ENCODE measurements at places on chromosomes 6 and 20. TPM values are rescaled to one million over a fixed set of nuclear protein-coding genes. Genes with fewer than 3 reads are reported as not detected.

GRCh38 chr6:56539527-56540105 is 103.1 kb downstream of the DST start:
- peak overlapping the region; percentile 98 for H3K27ac ChIP-seq
- H3K36me3 ChIP-seq: no peaks in the 10 kb centered on the region
- peaks cover 28% of the 10 kb centered on the region for H3K4me1 ChIP-seq
- peak overlapping the region; percentile 57 for H3K4me3 ChIP-seq
- H3K27me3 ChIP-seq: no peaks in the 10 kb centered on the region

DNA sequence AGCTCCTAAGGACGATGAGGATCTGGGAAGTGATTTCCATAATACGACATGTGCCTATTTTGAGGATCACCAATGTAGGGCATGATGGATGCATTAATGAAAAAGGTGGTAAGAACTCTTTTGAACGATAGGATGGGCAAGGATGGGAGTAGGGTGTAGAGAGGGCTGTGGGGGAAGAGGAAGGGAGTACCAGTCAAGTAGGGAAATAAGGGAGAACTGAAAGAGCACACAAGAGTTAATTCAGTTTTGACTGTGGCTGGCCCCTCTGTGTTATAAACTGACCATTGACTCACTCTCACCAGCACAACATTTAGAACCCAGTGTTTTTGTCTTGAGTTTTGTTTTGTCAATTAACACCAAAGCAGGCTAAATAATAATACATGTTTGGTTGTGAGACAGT is 33.0 kb downstream of the SLC35D3 start:
- H3K27me3 ChIP-seq: peaks cover 5% of the 10 kb centered on the region
- H3K27ac ChIP-seq: no peak overlapping the region
- H3K4me1 ChIP-seq: peaks cover 3% of the 10 kb centered on the region
- no peak overlapping the region for H3K4me3 ChIP-seq
- no peak for DNase-seq

DNA sequence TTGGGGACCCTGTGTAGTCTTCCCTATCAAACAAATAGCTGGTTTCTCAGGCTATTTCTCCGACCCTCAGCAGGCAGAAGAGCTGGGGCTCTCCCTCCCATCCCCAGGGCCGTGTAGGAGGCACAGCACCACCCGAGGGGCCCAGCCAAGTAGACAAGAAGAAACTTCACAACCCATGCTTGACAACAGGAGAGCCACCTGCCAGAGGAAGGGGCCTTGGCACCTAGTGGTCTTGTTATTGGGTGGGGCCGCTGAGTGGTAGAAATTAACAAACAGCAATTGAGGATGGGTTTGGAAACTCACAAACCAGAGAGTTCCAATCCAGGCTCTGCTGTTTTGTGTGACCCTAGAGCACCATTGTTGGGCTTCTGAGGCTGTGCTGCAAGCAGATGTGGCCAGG is 108.5 kb upstream of the CHD6 start:
- no peaks in the 10 kb centered on the region for H3K4me1 ChIP-seq
- no peak overlapping the region for H3K27ac ChIP-seq
- DNase-seq: no peak
- H3K4me3 ChIP-seq: no peak overlapping the region
- no peaks in the 10 kb centered on the region for H3K27me3 ChIP-seq

DNA sequence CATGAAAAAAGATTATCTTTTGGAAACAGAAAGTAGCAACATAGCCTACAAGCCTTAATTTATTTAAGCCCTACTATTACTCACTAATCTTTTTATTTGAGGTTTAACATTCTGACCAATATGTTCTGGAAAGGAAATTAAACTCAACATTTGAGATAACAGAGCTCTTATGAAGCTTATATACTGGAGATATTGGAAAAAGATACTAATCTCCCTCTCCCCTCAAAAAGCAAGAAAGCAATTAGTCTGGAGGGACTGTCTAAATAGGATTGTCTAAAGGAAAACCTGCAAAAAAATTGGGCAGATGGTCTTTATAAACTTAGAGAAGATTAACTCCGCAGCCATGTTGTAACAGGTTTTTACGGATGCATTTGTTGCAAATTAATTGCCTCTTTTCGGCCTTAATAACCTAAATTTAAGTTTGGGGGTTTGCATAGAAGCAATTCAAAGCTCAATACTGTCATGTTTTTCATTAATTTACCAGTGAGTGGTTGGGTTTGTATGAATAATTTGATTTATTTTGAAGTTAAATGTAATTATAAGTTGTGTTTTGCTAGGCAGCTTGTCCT is 79.1 kb downstream of the SHLD1 start:
- no peaks in the 10 kb centered on the region for H3K27me3 ChIP-seq
- H3K27ac ChIP-seq: no peak overlapping the region
- DNase-seq: no peak
- H3K4me1 ChIP-seq: no peaks in the 10 kb centered on the region
- H3K4me3 ChIP-seq: no peak overlapping the region

- no peaks in the 10 kb centered on the region for H3K36me3 ChIP-seq
- H3K27ac ChIP-seq: no peak overlapping the region
- no peaks in the 10 kb centered on the region for H3K27me3 ChIP-seq
- H3K4me3 ChIP-seq: no peak overlapping the region
- no peak for DNase-seq
Measured at GRCh38 chr6:139007428-139007827, 19.4 kb upstream of the REPS1 start.

GRCh38 chr6:111210194-111210728 is 123.0 kb downstream of the SLC16A10 start:
- DNase-seq: peak; percentile 75
- H3K36me3 ChIP-seq: no peaks in the 10 kb centered on the region
- no peaks in the 10 kb centered on the region for H3K4me1 ChIP-seq
- H3K4me3 ChIP-seq: no peak overlapping the region

DNA sequence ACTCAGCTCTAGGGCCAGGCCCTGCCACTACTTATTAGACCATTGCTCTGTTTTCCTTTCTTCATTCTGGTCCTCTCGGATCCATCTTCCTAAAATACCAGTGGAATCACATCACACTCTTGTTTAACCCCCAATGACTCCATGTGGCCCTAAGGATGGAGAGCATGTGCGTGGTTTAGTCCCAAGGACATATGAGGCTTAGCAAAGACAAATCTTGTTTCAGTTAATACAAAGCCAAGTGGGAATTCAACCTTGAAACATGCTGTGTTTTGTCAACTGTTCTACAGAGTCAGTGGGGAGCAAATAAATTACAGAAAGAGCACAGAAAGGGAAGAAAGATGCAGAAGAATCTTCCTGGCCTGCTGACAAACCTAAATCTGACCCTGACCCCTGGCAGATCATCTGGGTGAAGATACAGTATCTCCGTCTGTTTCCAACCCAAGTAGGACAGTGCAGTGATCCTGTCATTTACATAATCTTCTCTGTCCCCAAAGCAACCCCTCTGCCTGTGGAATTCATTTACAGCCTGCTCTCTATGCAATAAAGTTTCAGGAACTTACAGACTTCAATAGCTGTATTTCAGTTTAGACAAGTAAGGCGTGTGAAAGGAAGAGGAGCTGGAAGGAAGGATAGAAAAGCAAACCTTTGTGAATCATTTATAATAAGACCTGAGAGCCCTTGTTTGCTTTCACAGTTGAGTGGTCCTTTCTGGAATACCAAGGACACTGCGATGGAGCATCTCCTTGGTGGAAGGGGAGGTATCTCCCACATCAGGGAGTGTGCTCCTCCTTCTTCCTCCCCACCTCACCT is 144.0 kb downstream of the THBS2 start:
- H3K36me3 ChIP-seq: no peaks in the 10 kb centered on the region
- H3K27me3 ChIP-seq: no peaks in the 10 kb centered on the region
- H3K4me1 ChIP-seq: no peaks in the 10 kb centered on the region
- no peak for DNase-seq
- no peak overlapping the region for H3K27ac ChIP-seq

DNA sequence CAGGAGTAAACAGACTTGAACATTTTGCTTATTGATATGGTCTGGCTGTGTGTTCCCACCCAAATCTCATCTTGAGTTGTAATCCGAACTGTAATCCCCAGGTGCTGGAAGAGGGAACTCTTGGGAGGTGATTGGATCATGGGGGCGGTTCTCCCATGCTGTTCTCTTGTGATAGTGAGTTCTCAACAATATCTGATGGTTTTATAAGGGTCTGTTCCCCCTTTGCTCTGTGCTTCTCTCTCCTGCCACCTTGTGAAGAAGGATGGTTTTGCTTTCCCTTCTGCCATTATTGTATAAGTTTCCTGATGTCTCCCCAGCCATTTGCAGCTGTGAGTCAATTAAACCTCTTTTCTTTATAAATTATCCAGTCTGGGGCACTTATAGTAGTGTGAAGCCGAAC is 40.0 kb downstream of the MYLIP start:
- H3K27ac ChIP-seq: no peak overlapping the region
- H3K27me3 ChIP-seq: no peaks in the 10 kb centered on the region
- H3K36me3 ChIP-seq: no peaks in the 10 kb centered on the region
- H3K4me1 ChIP-seq: peaks cover 25% of the 10 kb centered on the region
- H3K4me3 ChIP-seq: no peak overlapping the region

DNA sequence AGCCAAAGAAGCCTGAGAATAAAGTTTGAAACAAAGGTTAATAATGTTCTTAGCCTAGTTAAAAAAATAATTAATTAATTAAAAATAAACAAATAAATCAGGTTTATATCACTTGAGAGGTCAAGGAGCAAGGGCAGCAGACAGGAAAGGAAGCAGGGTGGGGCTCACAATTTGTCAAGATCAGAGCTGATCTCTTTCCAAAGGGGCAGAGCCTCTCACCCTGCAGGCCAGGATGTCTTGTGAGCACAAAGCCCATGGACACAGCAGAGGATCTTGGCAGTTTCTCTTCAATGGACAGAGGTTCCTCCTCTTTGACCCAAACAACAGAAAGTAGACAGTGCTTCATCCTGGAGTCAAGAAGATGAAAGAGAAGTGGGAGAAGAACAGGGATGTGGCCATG is 14.9 kb downstream of the ULBP1 start:
- H3K27me3 ChIP-seq: peaks cover 88% of the 10 kb centered on the region
- H3K4me1 ChIP-seq: no peaks in the 10 kb centered on the region
- no peak overlapping the region for H3K27ac ChIP-seq
- DNase-seq: no peak
- no peak overlapping the region for H3K4me3 ChIP-seq

GRCh38 chr6:129194306-129194941 is 311.5 kb downstream of the LAMA2 start:
- no peaks in the 10 kb centered on the region for H3K27me3 ChIP-seq
- H3K27ac ChIP-seq: no peak overlapping the region
- H3K4me3 ChIP-seq: no peak overlapping the region

GRCh38 chr6:6711832-6712448 is 123.4 kb downstream of the LY86 start:
- H3K4me3 ChIP-seq: no peak overlapping the region
- no peak for DNase-seq
- peaks cover 14% of the 10 kb centered on the region for H3K4me1 ChIP-seq
- peak overlapping the region; percentile 70 for H3K27ac ChIP-seq
- H3K36me3 ChIP-seq: no peaks in the 10 kb centered on the region
- H3K27me3 ChIP-seq: no peaks in the 10 kb centered on the region

DNA sequence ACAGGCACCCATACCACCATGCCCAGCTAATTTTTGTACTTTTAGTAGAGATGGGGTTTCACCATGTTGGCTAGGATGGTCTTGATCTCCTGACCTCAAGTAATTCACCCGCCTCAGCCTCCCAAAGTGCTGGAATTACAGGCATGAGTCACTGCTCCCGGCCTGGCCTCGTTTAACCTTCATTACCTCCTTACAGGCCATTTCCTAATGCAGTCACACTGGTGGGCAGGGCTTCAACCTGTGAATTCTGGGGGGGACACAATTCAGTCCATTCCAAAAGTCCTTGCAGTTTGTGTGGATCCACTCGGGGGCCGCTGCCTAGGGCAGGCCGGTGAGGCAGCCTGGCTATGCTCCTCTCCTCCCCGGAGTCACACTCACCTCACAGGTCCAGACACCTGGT is 112.4 kb upstream of the SNX9 start:
- no peak overlapping the region for H3K4me3 ChIP-seq
- no peaks in the 10 kb centered on the region for H3K27me3 ChIP-seq
- no peaks in the 10 kb centered on the region for H3K36me3 ChIP-seq
- H3K4me1 ChIP-seq: peaks cover 8% of the 10 kb centered on the region
- H3K27ac ChIP-seq: peak overlapping the region; percentile 70

DNA sequence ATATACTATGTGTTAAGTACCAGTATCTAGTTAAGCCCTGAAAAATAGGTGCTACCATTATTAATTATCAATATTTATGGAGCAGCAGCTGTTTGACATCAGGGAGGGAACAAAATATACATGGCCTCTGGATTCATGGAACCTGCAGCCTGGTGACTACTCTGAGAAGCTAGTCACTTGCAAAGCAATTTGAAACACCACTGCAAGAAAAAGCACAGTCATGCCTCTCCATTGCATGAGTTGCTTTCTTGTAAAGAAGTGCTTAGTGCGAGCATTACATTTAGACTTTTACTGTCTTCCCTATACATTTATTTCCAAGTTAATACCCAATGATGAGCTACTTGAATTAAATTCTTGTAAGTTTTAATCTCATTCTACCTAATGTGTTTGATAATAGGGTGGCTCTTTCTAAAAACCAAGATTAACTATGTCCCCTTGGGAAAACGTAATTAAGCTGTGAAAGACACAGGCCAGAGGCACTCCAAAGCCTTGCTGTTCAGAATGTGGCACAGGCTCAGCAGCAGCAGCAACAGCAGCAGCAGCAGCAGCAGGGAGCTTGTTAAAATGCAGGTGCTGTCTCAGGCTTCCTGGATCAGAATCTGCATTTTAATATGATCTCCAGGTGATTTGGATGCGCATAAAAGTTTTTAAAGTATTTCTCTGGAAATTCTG is 83.6 kb downstream of the PFDN4 start:
- H3K27me3 ChIP-seq: no peaks in the 10 kb centered on the region
- no peak overlapping the region for H3K4me3 ChIP-seq
- H3K36me3 ChIP-seq: no peaks in the 10 kb centered on the region
- no peaks in the 10 kb centered on the region for H3K4me1 ChIP-seq
- H3K27ac ChIP-seq: no peak overlapping the region
- DNase-seq: no peak

- H3K36me3 ChIP-seq: no peaks in the 10 kb centered on the region
- DNase-seq: no peak
- H3K27ac ChIP-seq: peak overlapping the region; percentile 35
- H3K27me3 ChIP-seq: no peaks in the 10 kb centered on the region
- H3K4me3 ChIP-seq: no peak overlapping the region
- H3K4me1 ChIP-seq: peaks cover 38% of the 10 kb centered on the region
Measured at GRCh38 chr6:130995783-130996447, 67.1 kb downstream of the EPB41L2 start.

- H3K27me3 ChIP-seq: peaks cover 94% of the 10 kb centered on the region
- H3K4me3 ChIP-seq: peak overlapping the region; percentile 75
- H3K36me3 ChIP-seq: no peaks in the 10 kb centered on the region
- no peak for DNase-seq
- peak overlapping the region; percentile 83 for H3K27ac ChIP-seq
Measured at GRCh38 chr6:10410207-10411050, 4.4 kb downstream of the TFAP2A start.

KIAA0408 gene
- total RNA-seq: 6.4 TPM

CCM2L gene
- 0.80 TPM for total RNA-seq

RUNX2 gene
- total RNA-seq: 2.1 TPM

DNMT3B gene
- 4.5 TPM for total RNA-seq

FILIP1 gene
- 6.0 TPM for total RNA-seq

ARMH2 gene
- not detected for total RNA-seq

TRIM31 gene
- total RNA-seq: 6.3 TPM

NR2E1 gene
- not detected for total RNA-seq

HLA-F gene
- 7.8 TPM for total RNA-seq
